Panc1 (cell line): ENCODE measurements at places on chromosomes 4 and X. TPM values are rescaled to one million over a fixed set of nuclear protein-coding genes. Genes with fewer than 3 reads are reported as not detected.

The PPP4R3C gene
- not detected for total RNA-seq

The TREX2 gene
- total RNA-seq = 2.4 TPM

The PCDH7 gene
- 31.6 TPM for total RNA-seq

The PDZD4 gene
- 37.2 TPM for total RNA-seq

The PABPC1L2B gene
- total RNA-seq = not detected

The CCDC160 gene
- total RNA-seq = not detected

The TCP11X2 gene
- total RNA-seq = not detected

The BTC gene
- total RNA-seq = 0.08 TPM

The RTL3 gene
- not detected for total RNA-seq
